ENCODE measurements at places on chromosomes 7 and 10.

GRCh38 chr7:127946847-127947246 lies 84.4 kb downstream of the LRRC4 start:
- DNase-seq, result no peak

DNA sequence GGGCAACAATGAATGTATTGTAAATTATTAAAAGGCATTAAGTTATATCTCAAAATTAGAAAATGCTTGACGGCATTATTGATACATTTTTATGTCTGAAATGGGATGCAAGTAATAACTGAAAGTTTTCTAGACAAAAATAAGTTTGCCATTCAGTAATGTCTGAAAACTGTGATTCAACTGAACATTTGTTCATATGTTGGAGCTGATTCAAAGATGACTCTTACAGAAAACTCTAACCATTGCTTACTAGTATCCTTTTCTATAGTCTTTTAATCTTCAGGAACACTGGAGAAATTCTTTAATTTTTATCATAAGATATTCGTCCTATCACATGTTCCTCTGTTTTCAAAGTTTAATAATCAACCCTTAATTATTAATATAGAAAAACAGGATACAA lies 71.1 kb upstream of the TFEC start:
- DNase-seq, result no peak

DNA sequence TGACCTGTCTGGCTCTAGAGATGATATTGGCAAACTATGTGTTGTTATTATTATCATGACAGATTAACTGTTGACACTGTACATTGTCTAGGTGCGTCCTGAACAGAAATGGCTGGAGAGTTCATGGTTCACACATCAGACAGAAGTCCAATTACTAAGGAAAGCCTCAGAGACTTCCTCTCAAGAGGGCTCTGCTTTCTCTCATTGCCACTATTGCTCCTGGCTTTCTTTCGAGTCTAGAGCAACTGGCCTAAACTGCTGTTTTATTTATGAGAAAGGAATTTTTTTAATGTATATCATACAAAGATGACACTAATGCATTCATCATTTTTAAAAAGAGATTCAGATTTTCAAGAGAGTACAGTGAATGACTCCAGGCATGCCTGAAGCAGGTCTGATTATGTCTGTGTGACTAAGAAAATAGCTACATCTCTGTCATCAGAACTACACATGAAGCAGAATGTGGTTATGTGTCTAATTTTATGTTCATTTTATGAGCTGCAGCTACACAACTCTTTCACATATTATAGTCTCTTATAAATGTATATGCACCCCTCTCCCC lies 30.4 kb downstream of the NRCAM start:
- DNase-seq, result no peak

DNA sequence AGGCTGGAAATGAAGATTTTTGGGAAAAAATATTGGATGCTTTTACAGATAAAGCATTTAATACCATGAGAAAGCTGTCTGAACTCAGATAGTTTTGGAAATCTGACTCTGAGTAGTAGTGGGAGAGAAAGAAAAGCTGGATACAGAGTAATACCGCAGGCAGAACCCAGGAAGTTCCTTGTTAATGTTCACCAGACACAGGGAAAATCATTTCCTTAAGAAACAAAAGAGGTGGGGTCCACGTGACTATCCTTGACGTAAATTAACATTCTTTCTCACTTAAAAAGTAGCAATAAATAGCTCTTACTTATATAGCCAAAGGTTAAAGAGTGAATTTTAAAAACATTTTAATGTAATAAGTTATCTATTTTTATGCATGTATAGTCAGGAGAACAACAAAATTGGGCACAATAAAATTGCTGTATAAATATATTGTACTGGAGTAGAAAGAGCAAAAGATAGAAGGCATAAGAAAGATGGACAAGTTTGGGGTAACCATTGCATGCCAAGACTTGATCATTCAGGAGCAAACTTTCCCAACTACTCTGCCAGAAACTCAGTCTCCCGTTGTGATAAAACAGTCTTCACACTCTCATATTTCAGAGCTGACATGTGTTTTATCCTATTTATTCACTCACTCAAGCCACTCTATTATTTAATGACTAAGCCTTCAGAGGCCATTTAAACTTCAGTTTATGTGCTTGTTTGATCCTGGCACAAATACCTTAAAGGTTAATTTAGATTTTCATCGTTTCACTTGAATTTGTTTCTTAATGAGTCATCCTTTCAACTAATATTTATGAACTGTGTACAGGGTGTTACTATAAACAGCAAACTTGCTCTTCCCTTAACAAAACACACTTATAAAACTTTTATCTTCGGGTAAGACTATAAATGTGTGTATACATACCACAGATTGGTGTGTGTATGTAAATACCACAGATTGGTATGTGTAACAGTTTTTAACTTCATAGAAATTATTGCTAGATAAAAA lies 143.1 kb downstream of the GNAI1 start:
- DNase-seq, result no peak

- no peak for DNase-seq
These were observed 377.4 kb downstream of the GALNT17 start for GRCh38 chr7:71509381-71509780.

DNA sequence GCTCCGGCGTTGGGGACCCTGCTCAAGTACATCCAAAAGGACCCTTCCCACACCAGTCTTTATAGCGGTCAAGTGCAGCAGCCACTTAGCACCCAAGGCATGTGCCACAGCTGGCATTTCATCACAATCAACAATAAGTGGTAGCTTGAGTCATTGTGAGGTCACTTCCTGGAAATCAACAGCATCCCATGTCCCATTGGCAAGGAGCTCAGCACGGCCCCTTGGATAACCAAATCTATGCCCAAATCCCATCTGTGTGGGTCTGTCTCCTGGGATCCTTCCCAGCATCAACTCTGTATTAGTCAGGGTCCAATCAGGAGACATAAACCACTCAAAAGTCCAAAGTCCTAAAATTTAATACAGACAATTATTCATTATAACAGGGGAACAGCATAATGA lies 27.1 kb downstream of the MDH2 start:
- DNase-seq, result no peak

GRCh38 chr10:1327759-1328158 lies 271.6 kb downstream of the WDR37 start:
- DNase-seq, result no peak
